Dermis lymphatic vessel endothelial cell (primary cell): ENCODE measurements at places on chromosomes 11 and 22. TPM values are rescaled to one million over a fixed set of nuclear protein-coding genes. Genes with fewer than 3 reads are reported as not detected.

The CSNK2A3 gene
- 2.6 and 4.0 TPM in 2 replicates for total RNA-seq

The UPK3A gene
- total RNA-seq = not detected in 2 replicates

The EWSR1 gene
- 135 and 154 TPM in 2 replicates for total RNA-seq

The AHNAK gene
- total RNA-seq = 312 and 461 TPM in 2 replicates

The OTOG gene
- not detected in 2 replicates for total RNA-seq

The TCIRG1 gene
- 43.9 and 45.9 TPM in 2 replicates for total RNA-seq

The P2RX6 gene
- under 0.01 TPM in 1 of 2 replicates, not detected in the other for total RNA-seq

The SAA1 gene
- total RNA-seq = not detected in 2 replicates

The APOC3 gene
- not detected in 2 replicates for total RNA-seq

The OR2AG2 gene
- not detected in 2 replicates for total RNA-seq

The DERL3 gene
- 0.17 and 0.33 TPM in 2 replicates for total RNA-seq

The RIMBP3C gene
- total RNA-seq = 0.11 and 0.17 TPM in 2 replicates

The TTC36 gene
- total RNA-seq = 0.34 and 0.76 TPM in 2 replicates

The ACTN3 gene
- not detected in 2 replicates for total RNA-seq

The SCGB1D2 gene
- total RNA-seq = not detected in 2 replicates

The OR2AT4 gene
- not detected in 2 replicates for total RNA-seq

The OR52E6 gene
- total RNA-seq = not detected in 2 replicates

The SLC22A8 gene
- not detected in 2 replicates for total RNA-seq

The KCNQ1 gene
- total RNA-seq = 0.34 TPM in 1 of 2 replicates, not detected in the other

The PITPNM1 gene
- 2.8 and 3.1 TPM in 2 replicates for total RNA-seq

The TREH gene
- total RNA-seq = not detected in 2 replicates
